Sciatic nerve (tissue), 2 donors: ENCODE measurements at places on chromosomes 5 and 9.

DNA sequence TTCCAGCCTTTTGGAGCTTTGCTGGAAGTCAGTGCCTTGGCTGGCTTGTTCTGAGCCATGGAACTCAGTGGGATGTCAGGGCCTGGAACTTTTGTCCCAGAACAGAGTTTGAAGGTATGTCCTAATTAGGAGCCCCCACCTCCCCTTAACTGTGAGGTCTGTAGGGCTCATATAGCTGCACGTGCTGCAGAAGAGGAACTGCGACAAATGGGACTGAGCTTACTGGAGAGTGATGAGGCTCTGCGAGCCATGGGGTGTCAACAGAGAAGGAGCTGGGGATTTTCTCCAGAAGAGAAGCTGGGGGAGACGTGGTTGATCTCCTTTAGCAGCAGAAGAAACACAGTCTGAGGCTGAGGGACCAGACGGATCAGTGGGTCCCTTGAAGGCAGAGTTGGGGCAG lies 10.9 kb downstream of the TMEM8B start:
- DNase-seq, result no peak

GRCh38 chr5:44862808-44863207 lies 54.1 kb downstream of the MRPS30 start:
- DNase-seq, result no peak

- no peak for DNase-seq
These were observed 7.2 kb upstream of the MCC start for GRCh38 chr5:113495422-113495841.

GRCh38 chr9:78858266-78858665 lies 561.3 kb downstream of the PSAT1 start:
- DNase-seq, result no peak

DNA sequence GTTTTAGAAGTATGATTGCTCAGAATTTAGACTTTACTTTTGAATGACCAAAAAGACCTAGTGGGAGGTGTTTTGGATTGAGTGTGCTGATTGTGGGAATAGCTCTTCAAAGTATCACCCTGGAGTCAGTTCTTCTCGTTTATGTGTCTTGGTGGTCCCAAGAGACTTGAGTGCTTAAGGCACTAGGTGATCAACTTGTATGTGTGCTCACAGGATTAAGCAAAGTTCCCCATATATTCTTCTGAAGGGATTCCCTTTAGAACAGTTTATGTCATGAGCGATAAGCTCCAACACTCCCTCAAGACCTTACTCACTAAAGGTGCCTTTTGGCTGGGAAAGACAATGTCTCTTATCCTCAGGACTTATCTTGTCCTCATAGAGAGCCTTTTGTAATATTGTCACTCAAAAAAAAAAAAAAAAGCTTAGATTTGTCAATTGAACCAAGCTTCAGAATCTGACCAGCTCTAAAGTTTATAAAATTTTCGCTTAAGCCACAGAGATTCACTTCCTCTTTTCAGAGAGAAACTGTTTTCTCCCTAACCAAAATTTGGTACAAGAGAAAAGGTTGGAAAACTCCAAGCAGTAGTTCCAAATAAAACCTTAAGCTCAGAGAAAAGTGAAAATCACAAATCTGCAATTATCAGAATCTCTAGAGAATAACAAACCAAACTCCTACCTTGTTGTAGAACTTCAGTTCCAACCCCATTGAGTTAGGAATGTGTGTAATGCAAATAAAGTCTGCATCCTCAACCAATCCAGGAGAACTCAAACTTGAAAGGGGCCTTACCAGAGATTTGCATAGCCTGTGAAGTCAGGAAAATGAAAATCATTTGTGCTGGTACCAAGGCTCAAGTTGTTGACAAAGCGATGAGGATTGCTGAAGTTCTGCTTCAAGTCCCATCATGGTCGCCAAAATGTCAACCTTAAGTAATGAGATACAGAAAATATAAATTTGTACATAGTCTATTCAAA lies 40.0 kb upstream of the PDZD2 start:
- no peak for DNase-seq
